ENCODE measurements at places on chromosomes 5 and 9.

- H3K4me1 ChIP-seq, result no peaks in the 10 kb centered on the region
- no peak overlapping the region for H3K27ac ChIP-seq
- no peaks in the 10 kb centered on the region for H3K27me3 ChIP-seq
- no peak overlapping the region for H3K4me3 ChIP-seq
- no peak for DNase-seq
- H3K36me3 ChIP-seq, result peaks cover 2% of the 10 kb centered on the region
These were observed 10.1 kb upstream of the MOB3B start for GRCh38 chr9:27539479-27540441.

DNA sequence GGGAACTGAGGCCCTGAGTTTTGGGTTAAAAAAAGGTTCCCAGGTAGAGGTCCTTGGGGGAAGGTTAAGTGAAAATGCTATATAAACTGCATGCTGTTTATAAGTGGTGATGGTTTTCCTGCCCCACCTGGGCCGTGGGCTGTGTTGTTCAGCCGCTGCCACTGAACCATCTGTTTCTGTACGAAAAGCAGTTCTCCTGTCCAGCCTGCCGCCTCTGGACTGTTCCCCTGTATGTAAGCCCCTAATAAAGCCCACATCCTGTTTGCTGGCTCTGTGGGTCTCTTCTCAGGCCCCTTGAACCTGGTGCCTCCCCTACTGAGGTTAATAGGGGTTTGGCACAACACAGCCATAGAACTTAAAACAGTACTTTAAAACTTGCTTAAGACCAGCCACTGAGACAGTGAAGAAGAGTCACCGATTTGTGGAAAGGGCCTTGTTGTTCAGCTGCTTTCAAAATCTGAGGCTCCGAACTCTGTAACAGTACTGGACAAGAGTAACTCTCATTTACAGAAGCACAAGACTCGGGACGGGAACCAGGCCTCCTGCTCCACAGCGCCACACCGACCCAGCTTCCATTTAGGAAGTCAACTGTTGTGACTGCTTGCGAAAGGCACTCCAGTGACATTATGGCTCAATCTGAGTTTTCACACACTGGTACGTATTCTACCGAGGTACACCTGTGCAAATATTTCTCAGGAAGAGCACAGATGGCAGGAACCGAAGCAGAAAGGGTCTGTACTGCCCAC, 192.5 kb downstream of the CDK5RAP2 start:
- no peak overlapping the region for H3K4me3 ChIP-seq
- no peaks in the 10 kb centered on the region for H3K27me3 ChIP-seq
- no peaks in the 10 kb centered on the region for H3K4me1 ChIP-seq
- DNase-seq, result no peak

DNA sequence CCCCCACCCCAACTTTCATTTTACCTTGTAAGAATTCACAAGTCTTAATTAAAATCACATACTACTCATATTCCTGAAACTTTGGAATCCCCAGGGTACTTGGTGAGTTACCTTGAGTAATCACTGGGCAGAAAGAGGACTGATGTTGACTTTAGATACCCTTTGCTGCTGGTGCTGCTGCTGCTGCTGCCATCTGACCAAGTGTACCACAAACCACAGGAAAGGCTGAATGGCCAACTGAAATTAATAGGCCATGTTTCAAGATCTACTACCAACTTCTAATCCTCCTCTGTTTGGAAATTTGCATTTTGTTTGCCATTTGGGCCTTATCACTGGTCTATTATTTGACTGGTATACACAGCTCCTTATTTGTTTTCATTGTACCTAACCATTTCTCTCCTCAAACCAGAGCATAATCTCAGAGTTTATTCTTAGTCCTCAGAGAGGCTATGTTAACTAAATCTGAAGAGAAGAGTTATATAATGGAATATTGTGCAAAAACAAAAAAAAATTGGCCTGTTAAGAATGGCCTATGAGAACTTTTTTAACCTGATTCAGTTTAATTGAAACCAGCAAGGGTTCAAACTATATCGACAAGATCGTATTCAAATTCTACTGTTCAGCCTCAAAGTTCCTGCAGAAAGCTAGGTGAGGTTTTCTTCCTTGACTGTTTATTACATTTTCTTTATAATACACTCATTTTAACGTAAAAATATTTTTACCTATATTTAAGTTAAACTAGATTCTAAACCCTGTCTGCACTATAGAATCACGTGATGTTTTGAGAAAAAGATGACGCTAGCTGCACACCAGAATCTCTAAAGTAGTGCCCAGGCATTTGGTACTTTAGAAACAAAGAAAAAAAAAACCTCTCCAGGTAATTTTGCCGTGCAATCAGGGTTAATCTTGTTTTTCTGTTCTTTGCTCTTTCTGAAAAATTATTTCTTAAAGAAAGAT, 13.1 kb downstream of the SELENOP start:
- no peak overlapping the region for H3K4me3 ChIP-seq
- DNase-seq, result no peak
- H3K27me3 ChIP-seq, result no peaks in the 10 kb centered on the region
- H3K27ac ChIP-seq, result no peak overlapping the region
- H3K36me3 ChIP-seq, result no peaks in the 10 kb centered on the region
- no peaks in the 10 kb centered on the region for H3K4me1 ChIP-seq

DNA sequence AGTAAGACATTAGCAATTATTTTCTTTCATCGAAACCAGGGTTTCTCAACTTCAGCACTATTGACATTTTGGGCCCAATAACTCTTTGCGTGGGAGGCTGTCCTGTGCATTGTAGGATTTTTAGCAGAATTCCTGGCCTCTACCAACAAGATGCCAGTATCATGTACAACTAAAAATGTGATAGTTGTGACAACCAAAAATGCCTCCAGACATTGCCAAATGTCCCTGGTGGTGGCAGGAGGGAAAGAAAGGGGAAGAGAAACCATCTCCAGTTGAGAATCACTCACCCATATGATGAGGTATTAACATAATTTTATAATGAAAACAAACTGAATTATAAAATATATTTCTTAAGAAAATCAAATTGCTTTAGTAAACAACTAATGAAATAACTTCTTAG, 406.1 kb downstream of the RAB3C start:
- H3K27ac ChIP-seq, result no peak overlapping the region
- peaks cover 55% of the 10 kb centered on the region for H3K36me3 ChIP-seq
- DNase-seq, result no peak
- H3K27me3 ChIP-seq, result no peaks in the 10 kb centered on the region
- H3K4me3 ChIP-seq, result no peak overlapping the region

All from CD4-positive, alpha-beta T cell (primary cell).